Fibroblast of skin of scalp (primary cell): ENCODE measurements at places on chromosomes 4 and X.

- no peak for DNase-seq
Observed at GRCh38 chrX:1661048-1661921, 46.4 kb downstream of the ASMT start.

- no peak for DNase-seq
Observed at GRCh38 chr4:40173470-40173875, 23.4 kb upstream of the RHOH start.

GRCh38 chr4:86831262-86832130 lies 17.7 kb downstream of the SLC10A6 start:
- DNase-seq = peak; percentile 77

GRCh38 chr4:87392183-87392582 lies 1.2 kb upstream of the HSD17B11 start:
- DNase-seq = no peak

- no peak for DNase-seq
Observed at GRCh38 chr4:94695384-94695783, 62.4 kb upstream of the BMPR1B start.
